ENCODE measurements at places on chromosomes 7 and 10.

- no peak for DNase-seq
Measured at GRCh38 chr10:74593470-74593869, 232.9 kb upstream of the KAT6B start.

- no peak for DNase-seq
Measured at GRCh38 chr7:46811529-46811928, 770.4 kb downstream of the TNS3 start.

- DNase-seq: no peak
Measured at GRCh38 chr10:52191049-52191448, 123.0 kb upstream of the DKK1 start.

- DNase-seq: no peak
Measured at GRCh38 chr7:116873619-116874018, 11.2 kb downstream of the CAPZA2 start.

GRCh38 chr10:70784471-70784870 is 706 bp downstream of the TBATA start:
- DNase-seq: no peak

DNA sequence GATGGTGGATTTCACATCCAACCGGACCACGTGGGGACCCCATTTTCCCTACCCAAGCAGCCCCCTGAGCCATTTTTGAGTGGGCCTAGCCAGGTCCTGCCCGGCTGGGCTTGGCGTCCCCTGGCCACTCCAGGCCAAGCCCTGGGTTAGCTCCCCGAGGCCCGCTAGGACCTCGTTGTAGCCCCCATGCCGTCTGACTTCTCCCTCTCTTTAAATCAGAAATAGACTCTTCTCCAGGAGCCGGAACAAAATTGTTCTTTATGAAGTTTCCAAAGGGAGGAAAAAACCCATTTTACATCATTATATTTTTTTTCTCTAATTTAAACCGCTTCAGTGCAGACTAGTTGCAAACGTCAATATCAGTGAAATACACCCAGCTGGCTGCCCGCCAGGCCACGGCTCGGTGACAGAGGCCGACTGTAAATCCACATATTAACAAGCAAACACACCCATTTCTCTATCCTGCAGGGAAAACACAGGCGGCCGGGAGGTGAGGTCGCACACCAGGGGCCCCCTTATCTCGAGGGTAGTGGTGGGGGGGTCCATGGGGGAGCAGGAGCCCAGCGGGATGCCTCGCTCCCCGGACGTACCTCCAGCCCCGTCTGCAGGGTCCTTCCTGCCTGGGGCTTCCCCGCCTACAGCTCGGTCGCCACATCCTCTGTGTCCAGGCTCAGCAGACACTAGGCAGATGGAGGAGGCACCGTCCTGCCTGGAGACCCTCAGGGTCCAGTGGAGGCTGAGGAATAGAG is 72.7 kb downstream of the ELFN1 start:
- DNase-seq: peak; percentile 50

- DNase-seq: no peak
Measured at GRCh38 chr7:93926800-93927199, 5.3 kb downstream of the GNG11 start.

DNA sequence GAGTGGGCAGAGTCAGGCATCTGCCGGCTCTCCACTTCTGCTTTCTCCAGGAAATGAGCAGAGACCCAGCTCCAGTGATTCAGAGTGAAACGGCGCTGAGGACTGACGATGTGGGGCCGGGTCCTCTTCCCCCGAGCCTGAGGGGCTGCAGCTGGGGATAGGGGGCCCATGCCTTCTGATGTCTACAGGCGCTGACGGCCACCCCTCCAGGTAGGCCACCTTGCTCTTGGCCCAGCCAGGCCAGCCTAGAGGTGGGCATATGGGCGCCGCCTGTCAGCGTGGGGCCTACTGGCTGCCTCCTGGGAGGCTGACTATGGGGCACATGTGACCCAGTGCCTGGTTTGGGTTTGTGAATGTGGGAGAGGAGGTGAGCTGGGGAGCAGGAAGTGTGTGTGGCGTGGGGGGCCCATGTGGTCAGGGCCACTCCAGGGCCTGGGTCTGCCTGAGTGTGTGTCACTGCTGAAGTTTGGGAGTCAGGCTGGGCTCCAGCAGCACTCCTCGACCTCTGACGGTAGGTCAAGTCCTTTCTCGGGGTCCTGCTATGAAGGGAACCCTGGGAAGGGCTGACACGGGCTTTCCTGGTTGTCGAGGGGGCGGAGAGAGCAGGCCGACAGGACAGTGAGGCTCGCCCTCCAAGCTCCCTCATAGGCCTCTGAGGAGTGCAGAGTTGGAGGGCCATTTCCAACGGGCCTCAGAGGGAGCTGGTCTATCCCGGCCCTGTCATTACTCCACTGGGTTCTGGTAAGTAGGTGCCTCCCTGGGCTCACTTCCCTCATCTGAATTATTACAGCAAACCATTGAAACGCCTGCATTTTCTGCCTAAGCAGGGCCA is at the start of gene WDFY4:
Gene WDFY4 (plus strand): TSS at position 82 of the 832 bp plus-strand sequence. CDS start 24,860 bp downstream, outside the sequence.
- DNase-seq: no peak

GRCh38 chr7:117818232-117818631 is 55.0 kb downstream of the CTTNBP2 start:
- no peak for DNase-seq

GRCh38 chr10:120926611-120927010 is 75.4 kb downstream of the WDR11 start:
- no peak for DNase-seq

GRCh38 chr7:71733107-71733870 is 601.3 kb downstream of the GALNT17 start:
- DNase-seq: peak; percentile 74

- no peak for DNase-seq
Measured at GRCh38 chr7:121575194-121575765, 179.2 kb upstream of the FAM3C start.

- DNase-seq: no peak
Measured at GRCh38 chr10:52665821-52666220, 106.8 kb downstream of the MBL2 start.

DNA sequence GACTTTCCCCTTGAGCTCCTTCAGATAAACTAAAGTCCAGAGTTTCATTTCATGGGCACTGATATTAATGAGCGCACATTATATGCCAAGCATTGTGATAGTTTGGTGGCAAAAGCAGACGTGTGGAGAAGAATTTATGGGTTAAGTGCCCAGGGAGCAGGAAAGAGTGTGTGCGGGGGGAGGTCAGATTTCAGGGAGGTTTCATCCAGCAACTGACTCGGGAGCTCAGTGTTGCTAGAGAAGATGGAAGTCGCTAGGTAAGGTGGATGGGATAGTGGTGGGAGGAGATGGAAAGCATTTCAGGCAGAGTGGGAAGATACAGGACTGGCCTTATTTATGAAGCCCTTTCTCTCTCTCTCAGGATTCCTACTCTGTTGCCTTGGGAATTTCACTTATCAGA is 223.0 kb downstream of the SNX10 start:
- DNase-seq: no peak

GRCh38 chr7:40324914-40325313 is 190.1 kb downstream of the SUGCT start:
- peak; percentile 8 for DNase-seq

DNA sequence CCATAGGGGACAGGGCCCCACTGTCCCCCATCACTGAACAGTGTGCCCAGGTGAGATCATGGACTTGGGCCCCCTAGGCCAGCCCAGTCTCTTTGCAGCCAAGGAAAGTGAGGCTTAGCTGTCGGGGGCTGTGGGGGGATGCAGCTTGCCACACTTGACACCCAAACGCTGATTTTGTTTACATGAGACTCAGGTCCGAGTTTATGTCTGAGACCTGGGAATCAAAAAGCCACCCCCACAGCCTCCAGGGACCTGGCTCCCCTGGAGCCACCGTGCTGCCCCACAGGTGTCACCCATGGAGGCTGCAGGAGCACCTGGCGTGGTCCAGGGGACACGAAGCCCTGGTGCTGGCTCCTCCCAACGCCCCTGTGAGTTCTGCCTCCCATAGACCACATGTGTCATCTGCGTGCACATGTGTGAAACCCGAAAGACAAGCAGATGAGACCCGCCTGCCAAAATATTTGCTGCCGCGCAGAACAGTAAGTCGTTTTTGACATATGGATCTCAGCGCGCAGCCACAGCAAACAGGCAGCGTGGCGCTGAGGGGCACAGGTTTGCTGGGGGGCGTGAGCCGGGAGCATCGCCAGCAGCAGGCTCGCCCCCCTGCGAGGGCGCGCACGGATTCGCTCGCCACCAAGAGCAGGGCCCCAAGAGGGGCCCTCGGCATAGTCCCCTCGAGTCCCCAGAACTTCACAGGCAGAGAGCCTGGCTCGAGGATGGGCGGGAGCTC is 112.3 kb downstream of the LHPP start:
- no peak for DNase-seq

- no peak for DNase-seq
Measured at GRCh38 chr7:122344303-122344620, 39.7 kb upstream of the FEZF1 start.

DNA sequence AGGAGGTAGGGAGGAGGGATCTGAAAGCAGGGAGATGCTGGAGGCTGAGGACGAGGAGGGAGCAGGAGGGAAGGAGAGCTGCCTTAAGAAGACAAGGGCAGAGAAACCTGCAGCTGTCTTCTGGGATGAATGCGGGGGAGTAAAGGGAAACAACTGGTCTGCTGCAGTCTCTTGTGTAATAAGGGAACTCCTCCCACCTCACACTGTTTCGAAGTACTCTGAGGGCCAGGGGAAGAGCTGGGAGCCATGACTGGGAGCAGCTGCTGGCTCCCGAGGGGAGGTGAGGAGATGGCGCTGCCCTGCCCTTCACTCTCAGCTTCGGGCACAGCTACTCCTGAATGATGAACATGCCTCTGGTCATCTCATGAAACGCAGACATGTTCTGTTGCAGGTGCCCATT is 65.1 kb downstream of the CLEC2L start:
- DNase-seq: no peak

DNA sequence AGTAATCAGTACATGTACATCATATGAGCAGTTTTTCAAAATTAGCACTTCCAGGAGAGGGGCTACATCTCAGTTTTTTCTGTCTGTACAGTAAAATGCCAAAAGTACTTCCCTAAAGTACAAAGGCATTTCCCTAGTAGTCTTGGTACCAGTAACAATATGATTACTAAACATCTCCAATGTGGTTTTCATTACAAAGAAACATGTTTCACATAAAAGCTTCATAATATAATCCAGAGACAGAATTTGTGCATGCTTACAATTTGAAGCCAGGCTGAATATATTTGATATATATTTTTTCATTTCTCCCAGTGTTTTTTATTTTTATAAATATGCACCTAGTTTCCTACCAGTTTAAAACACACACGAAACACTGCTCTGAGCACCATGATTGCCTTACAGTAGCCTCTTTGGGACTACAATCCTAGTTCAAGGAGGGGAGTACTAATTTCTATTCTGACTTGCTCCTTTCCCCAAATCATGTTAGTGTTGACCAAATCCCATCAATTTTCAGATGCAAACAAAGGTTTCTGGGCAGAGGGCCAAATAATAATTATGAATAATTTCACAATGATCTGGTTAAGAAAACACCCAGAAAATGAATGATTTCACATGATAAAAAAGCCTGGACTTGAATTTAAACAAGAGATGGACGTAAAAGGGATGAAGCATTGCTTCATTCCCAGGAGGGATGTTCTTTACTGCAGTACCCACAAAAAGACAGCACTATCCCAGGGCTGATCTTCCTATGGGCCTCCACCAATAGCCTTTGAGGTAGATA is 201.3 kb downstream of the SLC25A13 start:
- no peak for DNase-seq

DNA sequence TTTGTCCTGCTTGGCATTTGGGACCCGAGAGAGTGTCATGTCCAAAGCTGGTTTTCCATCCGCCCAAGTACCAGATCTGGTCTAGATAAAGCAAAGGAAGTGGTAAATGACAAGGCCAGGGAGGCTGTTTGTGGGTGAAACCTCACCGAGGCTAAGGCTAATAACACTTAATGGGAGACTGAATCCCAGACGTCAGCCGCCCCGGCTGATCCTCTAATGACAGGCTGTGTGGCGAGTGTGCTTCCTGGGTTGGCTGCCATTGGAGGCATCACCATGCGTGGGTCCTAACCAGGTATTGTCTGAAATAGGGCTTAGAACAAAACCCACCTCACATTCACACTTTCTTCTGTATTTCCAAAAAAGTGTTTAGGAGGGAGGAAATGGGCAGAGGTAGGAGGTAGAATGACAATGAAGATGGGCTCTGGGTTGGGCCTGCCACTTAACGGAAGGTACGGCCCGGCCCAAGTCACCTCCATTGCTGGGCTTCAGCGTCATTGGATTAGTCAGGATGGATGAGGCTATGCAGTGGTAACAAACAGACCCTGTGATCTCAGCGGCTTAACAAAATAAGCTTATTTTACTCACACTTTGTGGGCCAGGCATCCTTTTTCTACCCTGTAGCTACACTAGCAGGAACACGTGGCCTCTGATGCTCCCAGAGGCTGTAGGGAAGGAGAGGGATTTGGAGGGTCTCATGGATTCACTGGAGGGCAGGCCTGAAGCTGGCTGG is 59.7 kb downstream of the PROSER2 start:
- no peak for DNase-seq

- DNase-seq: no peak
Measured at GRCh38 chr10:113221756-113222168, 271.7 kb downstream of the TCF7L2 start.

DNA sequence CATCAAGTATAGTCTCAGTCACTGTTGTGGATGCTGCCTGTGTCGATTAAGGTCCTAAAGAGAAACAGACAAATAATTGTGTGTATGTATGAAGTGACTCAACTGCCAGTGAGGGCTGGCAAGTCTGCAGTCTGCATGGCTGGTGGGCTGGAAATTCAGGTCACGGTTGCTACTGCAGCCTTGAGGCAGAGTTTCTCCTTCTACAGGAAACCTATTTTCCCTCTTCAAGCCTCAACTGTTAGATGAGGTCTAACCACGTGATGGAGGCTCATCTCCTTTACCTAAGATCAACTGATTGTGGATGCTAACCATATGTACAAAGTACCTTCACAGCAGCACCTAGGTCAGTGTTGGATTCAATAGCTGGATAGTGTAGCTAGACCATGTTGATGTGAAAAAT is 29.9 kb downstream of the MBL2 start:
- no peak for DNase-seq

GRCh38 chr10:49053053-49053997 is 62.0 kb downstream of the VSTM4 start:
- no peak for DNase-seq

DNA sequence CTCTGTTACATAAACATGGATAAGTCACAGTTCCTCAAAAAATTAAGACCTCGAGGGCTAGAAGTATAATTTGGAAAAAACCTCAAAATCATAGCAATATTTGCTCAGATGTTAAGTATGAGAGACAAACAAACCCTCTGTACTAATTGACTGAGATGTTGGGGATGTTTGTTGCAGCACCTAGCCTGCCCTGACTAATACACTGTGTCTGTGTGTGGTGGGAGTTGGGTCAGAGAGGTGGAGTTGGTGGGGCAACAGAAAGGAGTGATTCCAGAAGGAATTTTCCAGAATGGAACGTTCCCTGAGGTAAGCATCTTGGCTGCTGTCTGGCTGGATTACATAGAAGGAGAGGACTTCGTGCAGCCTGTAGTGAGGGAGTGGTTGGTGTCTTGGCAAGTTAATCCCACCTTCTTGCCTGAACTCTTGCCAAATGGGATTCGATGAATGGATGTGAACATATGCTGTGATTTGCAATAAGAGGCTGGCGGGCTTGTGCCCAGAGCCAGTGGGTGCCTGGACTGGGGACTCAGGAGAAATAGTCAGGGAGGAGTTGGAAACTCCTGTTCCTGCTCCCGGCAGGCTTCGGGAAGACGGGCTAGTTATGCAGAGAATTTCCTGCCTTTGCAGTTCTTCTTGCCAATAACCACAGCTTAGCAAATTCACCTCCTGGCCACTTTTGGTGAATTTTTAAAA is 9.3 kb upstream of the FAM180A start:
- DNase-seq: no peak

GRCh38 chr10:86678999-86679792 is 10.9 kb downstream of the LDB3 start:
- DNase-seq: no peak
